ENCODE measurements at places on chromosomes 6 and 20.

- no peak for DNase-seq
Observed at GRCh38 chr6:113365191-113365590, 492.0 kb upstream of the MARCKS start.

- DNase-seq, result no peak
Observed at GRCh38 chr6:11276911-11277274, 44.4 kb upstream of the NEDD9 start.

GRCh38 chr6:93786474-93787330, 367.3 kb upstream of the EPHA7 start:
- DNase-seq, result peak; percentile 2

GRCh38 chr6:119495230-119495683, 145.7 kb upstream of the MAN1A1 start:
- DNase-seq, result no peak

DNA sequence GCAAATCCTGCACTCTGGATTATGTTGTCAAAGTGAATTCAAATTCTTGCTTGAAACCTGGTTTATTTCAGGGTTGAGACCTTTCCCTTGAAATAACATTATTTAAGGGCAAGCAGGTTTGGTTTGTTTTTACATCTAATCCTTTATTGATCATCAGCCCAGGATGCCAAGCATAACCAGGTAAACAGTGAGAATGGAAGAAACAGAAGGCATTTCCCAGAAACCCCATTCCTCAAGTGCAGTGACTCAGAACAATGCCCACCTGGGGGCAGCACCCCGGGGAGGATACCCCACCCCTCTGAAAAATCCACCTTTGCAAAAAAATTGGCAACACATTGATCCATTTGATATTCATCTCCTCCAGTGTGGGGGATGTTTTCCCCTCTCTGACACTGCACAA, 32.5 kb downstream of the POFUT1 start:
- DNase-seq, result no peak

GRCh38 chr6:159233365-159234101, 64.3 kb downstream of the FNDC1 start:
- DNase-seq, result no peak

DNA sequence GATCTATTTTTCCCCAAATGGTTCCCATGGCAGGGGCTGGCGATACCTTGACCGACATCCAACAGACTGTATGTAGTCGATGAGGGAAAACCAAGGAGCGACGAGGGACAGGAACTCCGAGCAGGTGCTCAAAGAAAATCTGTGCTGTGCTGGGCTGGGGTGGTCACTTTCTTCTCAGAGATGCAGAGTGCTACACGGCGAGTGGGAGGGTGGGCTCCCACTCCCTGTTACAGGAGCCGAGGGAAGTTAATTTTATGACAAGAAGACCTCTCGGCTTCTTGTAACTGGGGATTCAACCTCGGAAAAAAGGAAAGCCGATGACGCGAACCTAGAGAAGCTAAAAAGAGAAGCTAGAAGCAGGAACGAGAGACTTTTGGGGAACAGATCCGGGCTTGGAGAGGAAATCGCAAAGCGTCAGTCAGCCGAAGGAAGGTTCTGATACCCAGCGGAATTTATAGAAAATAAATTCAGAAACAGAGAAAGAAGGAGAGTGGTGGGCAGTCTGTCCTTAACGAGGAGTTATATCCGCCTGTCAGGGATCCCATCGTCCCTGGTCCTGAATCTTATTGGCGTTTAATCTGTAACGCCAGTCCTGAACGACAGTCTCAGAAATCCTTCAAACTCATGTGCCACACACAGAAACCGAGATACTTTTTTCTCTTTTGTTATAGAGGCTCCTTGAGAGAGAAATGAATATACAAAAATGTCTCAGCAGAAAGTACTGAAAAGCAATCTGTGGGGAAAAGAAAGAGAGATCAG, 84.6 kb upstream of the ZNF322 start:
- DNase-seq, result no peak

- DNase-seq, result no peak
Observed at GRCh38 chr6:154111025-154111424, 72.0 kb downstream of the OPRM1 start.

- no peak for DNase-seq
Observed at GRCh38 chr6:68973066-68973465, 338.0 kb downstream of the ADGRB3 start.

- no peak for DNase-seq
Observed at GRCh38 chr6:8243475-8243874, 141.1 kb upstream of the EEF1E1 start.

DNA sequence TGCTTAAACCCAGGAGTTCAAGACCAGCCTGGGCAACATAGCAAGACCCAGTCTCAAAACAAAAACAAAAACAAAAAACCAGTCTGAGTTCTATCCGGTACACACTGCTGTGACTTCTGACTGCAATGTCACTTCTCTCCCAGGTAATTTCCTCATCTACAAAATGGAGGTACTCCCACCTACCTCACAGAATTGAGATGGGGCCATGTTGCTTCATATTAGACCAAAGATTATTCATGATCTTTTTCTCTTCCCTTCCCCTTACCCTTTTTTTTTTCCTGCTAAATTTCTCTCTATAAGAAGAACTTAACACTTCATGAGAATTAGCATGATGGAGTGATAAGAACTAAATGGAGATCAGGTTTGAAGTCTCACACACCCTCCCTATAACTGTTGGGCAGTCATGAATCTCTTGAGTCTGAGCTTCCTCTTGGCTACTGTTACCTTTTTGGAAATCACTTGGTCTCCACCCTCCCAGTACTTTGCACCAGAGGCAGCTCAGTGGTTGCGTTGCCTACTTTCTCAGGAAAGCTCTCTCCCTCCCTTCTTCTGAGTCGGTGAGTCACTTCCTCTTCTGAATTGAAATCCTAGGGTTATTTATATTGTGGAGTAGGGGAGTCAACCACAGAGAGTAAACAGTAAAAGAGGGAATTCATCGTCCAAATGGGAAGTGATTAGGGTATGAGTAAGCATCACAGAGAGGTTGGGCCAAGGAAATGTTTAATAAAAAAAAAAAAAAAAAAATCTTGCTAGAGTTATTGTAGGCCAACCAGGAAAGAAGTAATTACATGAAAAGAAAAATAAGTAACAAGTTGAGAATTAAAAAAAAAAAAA, 59.9 kb upstream of the MAP7 start:
- DNase-seq, result peak; percentile 68

DNA sequence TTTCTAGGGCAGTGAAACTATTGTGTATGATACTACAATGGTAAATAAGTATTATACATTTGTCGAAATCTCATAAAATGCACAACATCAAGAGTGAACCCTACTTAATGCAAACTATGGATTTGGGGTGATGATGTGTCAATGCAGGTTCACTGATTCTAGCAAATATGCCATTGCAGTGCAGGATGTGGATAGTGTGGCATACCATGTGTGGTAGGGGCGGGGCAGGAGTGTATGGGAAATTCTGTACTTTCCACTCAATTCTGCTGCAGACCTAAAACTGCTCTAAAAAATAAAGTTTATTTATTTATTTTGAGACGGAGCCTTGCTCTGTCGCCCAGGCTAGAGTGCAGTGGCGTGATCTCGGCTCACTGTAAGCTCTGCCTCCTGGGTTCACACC, 44.3 kb downstream of the ABHD12 start:
- no peak for DNase-seq

Data from NCI-H345 (cell line).